ENCODE measurements at places on chromosomes 11 and 22. TPM values are rescaled to one million over a fixed set of nuclear protein-coding genes. Genes with fewer than 3 reads are reported as not detected.

Gene OTOG
- under 0.01 TPM for total RNA-seq

GRCh38 chr11:66864924-66865697 is 8.2 kb downstream of the LRFN4 start:
- H3K36me3 ChIP-seq = peaks cover 16% of the 10 kb centered on the region
- H3K4me3 ChIP-seq = peak overlapping the region; percentile 16
- DNase-seq = no peak
- H3K27ac ChIP-seq = peak overlapping the region; percentile 29
- peaks cover 51% of the 10 kb centered on the region for H3K4me1 ChIP-seq

Gene NELL1
- total RNA-seq = 6.5 TPM

- H3K27me3 ChIP-seq = no peaks in the 10 kb centered on the region
- H3K4me1 ChIP-seq = peaks cover under 1% of the 10 kb centered on the region
- no peak for DNase-seq
These were observed 61.1 kb downstream of the IRAG1 start for GRCh38 chr11:10632483-10632882.

GRCh38 chr11:131146827-131147490 is 223.5 kb upstream of the NTM start:
- peaks cover 3% of the 10 kb centered on the region for H3K4me1 ChIP-seq
- no peak overlapping the region for H3K4me3 ChIP-seq
- DNase-seq = peak; percentile 11
- no peaks in the 10 kb centered on the region for H3K36me3 ChIP-seq
- no peak overlapping the region for H3K27ac ChIP-seq
- no peaks in the 10 kb centered on the region for H3K27me3 ChIP-seq

Gene NPAS4
- 0.27 TPM for total RNA-seq

- H3K36me3 ChIP-seq = no peaks in the 10 kb centered on the region
- peaks cover 9% of the 10 kb centered on the region for H3K4me1 ChIP-seq
- H3K27me3 ChIP-seq = peaks cover 38% of the 10 kb centered on the region
- H3K27ac ChIP-seq = peak within 1 kb of the TSS; percentile 1
- peak; percentile 69 for DNase-seq
These were observed at the start of gene SLC37A2 for GRCh38 chr11:125062931-125063428. TSS of gene SLC37A2 (plus strand) at chr11:125063305. CDS start at chr11:125063368, 63 bp downstream.

Gene GRAP2
- total RNA-seq = 0.40 TPM

DNA sequence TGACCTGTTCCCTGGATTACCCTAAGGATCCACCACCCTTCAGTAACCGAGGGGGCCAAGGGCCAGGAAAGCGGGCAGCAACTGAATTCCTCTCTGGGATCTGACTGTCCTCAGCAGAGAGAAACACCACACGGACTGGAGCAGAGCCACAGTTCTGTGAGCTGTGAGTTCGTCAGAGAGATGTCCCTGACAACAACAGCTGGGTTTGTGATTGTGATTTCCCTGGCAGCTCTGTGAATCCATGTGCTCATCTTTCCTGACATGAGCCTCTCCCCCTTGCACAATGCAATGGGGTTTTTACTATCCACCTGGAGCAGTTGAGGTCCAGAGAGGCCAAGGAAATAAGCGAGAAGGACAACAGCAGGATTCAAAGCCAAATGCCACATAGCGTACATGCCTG is 69.4 kb upstream of the AMPD3 start:
- H3K27ac ChIP-seq = peak overlapping the region; percentile 25
- peaks cover 8% of the 10 kb centered on the region for H3K27me3 ChIP-seq
- peaks cover 19% of the 10 kb centered on the region for H3K4me1 ChIP-seq
- no peak overlapping the region for H3K4me3 ChIP-seq
- no peaks in the 10 kb centered on the region for H3K36me3 ChIP-seq

DNA sequence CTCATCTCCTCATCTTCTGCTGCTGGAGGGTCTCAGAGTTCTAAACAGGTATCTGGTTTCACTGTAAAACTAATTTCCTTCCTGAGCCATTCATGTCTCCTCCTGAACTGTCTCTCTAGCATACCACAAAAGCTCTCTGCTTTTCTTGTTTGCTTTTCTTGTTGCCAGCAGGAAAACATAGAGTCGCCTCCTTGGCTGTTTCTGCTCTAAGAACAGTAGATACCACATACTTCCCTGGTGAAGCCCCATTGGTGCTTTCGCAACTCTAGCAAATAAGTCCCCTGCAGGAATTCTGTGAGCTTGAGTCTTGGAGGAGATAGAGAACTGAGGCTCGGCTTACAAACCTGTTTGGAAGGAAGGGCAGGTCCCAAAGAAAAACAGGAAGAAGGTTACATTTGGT is 7.0 kb downstream of the DIXDC1 start:
- no peaks in the 10 kb centered on the region for H3K27me3 ChIP-seq
- H3K4me1 ChIP-seq = peaks cover 26% of the 10 kb centered on the region
- no peak overlapping the region for H3K27ac ChIP-seq
- H3K4me3 ChIP-seq = no peak overlapping the region

Gene C11orf52
- 0.93 TPM for total RNA-seq

Gene ASCL2
- 0.53 TPM for total RNA-seq

GRCh38 chr11:34149786-34150185 is 44.4 kb downstream of the NAT10 start:
- peaks cover 82% of the 10 kb centered on the region for H3K36me3 ChIP-seq
- no peaks in the 10 kb centered on the region for H3K4me1 ChIP-seq
- no peak overlapping the region for H3K27ac ChIP-seq
- no peak overlapping the region for H3K4me3 ChIP-seq
- no peak for DNase-seq
- H3K27me3 ChIP-seq = no peaks in the 10 kb centered on the region

Gene APOBEC3B
- total RNA-seq = 1.7 TPM

DNA sequence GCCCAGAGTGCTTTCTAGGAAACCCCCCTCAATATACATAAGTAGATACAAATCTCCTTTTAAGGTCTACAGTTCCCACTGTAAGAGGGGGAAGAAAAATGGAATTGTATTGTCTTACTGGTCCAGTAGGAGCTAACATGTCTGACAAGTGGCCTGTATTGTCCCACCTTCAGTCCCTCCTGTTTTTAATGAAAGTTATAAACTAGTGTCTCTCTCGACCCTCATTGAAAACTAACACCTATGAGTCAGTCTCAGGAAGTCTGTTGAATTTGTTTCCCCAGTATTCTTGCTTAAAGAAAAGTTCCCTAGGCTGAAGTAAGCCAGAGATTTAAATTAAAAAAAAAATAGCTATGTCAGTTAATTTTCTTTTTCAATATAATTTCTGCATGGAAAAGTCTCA is 69.3 kb downstream of the TTC17 start:
- H3K27ac ChIP-seq = no peak overlapping the region
- H3K36me3 ChIP-seq = peaks cover 3% of the 10 kb centered on the region
- H3K27me3 ChIP-seq = no peaks in the 10 kb centered on the region
- no peaks in the 10 kb centered on the region for H3K4me1 ChIP-seq
- no peak overlapping the region for H3K4me3 ChIP-seq

DNA sequence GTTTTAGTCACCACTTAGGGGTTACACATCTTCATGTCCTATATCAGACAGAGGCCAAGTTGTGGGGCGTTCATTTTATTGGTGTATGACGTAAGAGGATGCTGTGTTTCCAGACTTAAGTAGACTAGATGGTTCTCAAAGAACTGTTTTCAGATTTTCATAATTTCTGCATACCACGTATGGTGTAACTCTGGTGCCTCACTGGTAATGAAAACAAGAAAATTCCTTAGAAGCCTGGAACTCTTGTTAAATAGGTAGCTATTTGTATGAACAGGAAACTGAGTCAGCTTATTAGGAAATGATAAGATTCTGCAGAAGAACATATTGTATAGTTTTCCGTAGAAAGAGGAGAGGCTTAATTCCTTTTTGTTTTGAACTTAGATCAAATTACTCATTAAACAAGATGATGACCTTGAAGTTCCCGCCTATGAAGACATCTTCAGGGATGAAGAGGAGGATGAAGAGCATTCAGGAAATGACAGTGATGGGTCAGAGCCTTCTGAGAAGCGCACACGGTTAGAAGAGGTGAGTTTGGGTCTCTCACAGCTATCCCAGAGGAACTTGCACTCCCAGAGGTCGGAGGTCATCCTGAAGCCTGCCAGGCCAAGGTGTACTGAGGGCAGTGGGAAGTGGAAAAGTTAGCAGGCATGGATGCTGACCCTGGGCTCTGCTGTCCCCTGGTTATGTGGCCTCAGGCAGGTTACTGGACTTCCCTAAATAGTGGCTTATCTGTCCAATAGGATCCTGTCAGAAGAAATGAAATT is 3.9 kb downstream of the CDC45 start:
- peaks cover 7% of the 10 kb centered on the region for H3K4me1 ChIP-seq
- no peak overlapping the region for H3K27ac ChIP-seq
- DNase-seq = no peak
- peaks cover 18% of the 10 kb centered on the region for H3K36me3 ChIP-seq
- H3K4me3 ChIP-seq = no peak overlapping the region

- H3K27ac ChIP-seq = no peak overlapping the region
- H3K27me3 ChIP-seq = no peaks in the 10 kb centered on the region
- H3K4me1 ChIP-seq = peaks cover 2% of the 10 kb centered on the region
- no peak overlapping the region for H3K4me3 ChIP-seq
- H3K36me3 ChIP-seq = no peaks in the 10 kb centered on the region
- DNase-seq = no peak
These were observed 54.7 kb upstream of the CCDC89 start for GRCh38 chr11:85740481-85741400.

Gene OR51I1
- not detected for total RNA-seq

DNA sequence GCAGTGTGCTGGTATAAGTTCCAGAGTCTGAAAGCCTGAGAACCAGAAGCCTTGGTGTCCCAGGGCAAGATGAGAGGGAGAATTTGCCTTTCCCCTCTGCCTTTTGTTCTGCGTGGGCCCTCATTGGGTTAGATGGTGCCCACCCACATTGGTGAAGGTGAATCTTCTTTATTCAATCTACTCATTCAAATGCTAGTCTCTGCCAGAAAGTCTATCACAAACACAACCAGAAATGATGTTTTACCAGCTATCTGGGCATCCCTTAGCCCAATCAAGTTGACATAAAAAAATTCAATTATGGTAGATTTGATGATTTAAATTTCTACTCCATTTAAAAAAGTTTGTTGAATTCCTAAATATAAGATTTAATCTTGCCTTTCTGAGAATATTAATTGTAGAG is 22.2 kb downstream of the CSTPP1 start:
- no peaks in the 10 kb centered on the region for H3K27me3 ChIP-seq
- H3K27ac ChIP-seq = no peak overlapping the region
- peaks cover 3% of the 10 kb centered on the region for H3K36me3 ChIP-seq
- DNase-seq = no peak

Gene SCGB1A1
- not detected for total RNA-seq

- peaks cover 2% of the 10 kb centered on the region for H3K36me3 ChIP-seq
- no peaks in the 10 kb centered on the region for H3K4me1 ChIP-seq
- no peak overlapping the region for H3K4me3 ChIP-seq
These were observed 7.3 kb downstream of the RSF1 start for GRCh38 chr11:77813256-77813655.

Gene PRR33
- 2.0 TPM for total RNA-seq

GRCh38 chr22:32469799-32470212 is 4.8 kb upstream of the FBXO7 start:
- peaks cover 7% of the 10 kb centered on the region for H3K4me1 ChIP-seq
- no peak for DNase-seq
- peaks cover 9% of the 10 kb centered on the region for H3K27me3 ChIP-seq
- H3K27ac ChIP-seq = no peak overlapping the region

Gene CASTOR1
- total RNA-seq = 5.7 TPM

Gene CARNS1
- total RNA-seq = 29.2 TPM

Gene TUB
- 16.7 TPM for total RNA-seq

GRCh38 chr11:130156108-130157022 is 3.2 kb upstream of the ST14 start:
- peaks cover 35% of the 10 kb centered on the region for H3K27me3 ChIP-seq
- H3K4me3 ChIP-seq = no peak overlapping the region
- H3K27ac ChIP-seq = no peak overlapping the region
- DNase-seq = no peak
- H3K36me3 ChIP-seq = no peaks in the 10 kb centered on the region

Gene PKNOX2
- 11.5 TPM for total RNA-seq

Gene ANGPTL5
- 9.4 TPM for total RNA-seq

DNA sequence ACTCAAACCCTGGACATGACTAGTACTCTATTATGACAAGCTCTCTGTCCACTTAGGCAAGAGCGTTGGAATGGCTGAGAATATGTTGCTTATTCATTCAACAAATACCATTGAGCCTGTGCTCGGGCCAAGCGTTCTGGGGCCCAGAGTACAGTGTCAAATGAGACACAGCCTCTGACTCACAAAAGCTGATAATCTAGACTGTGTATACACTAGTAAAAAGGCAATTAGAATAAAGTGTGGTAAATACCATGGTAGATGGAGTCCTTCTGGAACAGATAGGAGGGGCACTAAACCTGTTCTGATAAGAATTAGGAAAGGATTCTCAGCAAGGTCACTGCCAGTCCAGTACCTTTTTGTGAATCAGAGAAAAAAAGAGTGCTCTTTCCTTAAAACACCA is 24.7 kb downstream of the KCNE3 start:
- H3K27me3 ChIP-seq = no peaks in the 10 kb centered on the region
- no peak overlapping the region for H3K27ac ChIP-seq
- H3K4me3 ChIP-seq = no peak overlapping the region
- H3K36me3 ChIP-seq = no peaks in the 10 kb centered on the region
